Mammary epithelial cell (primary cell): ENCODE measurements at places on chromosomes 6 and 20. TPM values are rescaled to one million over a fixed set of nuclear protein-coding genes. Genes with fewer than 3 reads are reported as not detected.

VSTM2L gene
- 3.0 TPM for total RNA-seq

GPLD1 gene
- 0.33 TPM for total RNA-seq

DNA sequence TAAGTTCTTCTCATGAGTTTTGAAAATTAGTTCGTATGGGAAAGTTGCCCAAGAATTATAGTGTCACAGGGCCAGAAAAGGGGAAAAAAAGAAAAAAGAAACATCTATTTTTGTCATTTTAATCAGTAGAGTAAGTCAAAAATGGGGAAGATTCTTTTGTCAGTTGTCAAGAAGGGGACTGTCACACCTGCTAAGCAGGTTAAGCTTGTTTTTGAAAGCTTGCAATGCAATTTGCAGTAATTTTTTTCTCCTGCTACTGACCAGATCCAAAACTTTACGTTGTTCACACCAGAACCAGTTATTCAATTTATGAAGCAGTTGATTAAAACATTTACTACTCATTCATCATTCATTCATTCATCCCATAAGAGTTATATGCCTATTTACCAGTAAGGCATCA, 171.4 kb downstream of the SOX4 start:
- DNase-seq: no peak

DNA sequence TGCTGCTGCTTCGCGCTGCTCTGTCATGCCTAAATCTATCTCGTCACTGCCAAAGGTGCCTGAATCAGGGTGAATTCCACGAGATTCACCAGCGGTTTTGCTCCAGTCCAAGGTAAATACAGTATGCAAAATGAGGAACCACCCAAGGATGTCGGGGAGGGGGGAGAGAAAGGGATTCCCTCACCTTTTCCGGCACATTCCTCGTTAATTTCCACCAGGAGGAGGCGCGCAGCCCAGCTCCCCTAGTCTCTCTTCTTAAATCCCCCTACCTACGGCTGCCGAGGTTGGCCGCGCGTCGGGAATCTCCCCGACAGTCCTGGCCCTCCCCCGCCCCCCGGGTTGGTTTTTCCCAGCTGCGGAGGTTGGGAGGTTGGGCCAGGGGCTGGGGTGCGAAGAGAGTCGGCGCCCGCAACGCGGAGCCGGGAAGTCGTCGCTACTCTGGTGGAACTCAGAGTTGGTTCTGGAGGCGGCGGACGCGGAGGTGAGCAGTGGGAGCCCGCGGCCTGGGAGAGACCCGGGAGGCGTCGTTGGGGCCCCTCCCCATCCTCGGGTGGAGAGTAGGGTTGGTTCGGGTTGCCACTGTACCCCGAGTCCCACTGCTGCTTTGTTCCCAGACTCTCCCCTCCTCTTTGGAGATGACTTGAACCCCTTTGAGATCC, at the start of gene TPBG:
TSS of gene TPBG (plus strand) at position 390 of the 659 bp plus-strand sequence. CDS start 1,145 bp downstream, outside the sequence.
- peak; percentile 88 for DNase-seq

ABCC10 gene
- 35.0 and 39.9 TPM in 2 replicates for total RNA-seq

- DNase-seq: no peak
Observed at GRCh38 chr6:76631622-76632021, 559.2 kb upstream of the IMPG1 start.

DNA sequence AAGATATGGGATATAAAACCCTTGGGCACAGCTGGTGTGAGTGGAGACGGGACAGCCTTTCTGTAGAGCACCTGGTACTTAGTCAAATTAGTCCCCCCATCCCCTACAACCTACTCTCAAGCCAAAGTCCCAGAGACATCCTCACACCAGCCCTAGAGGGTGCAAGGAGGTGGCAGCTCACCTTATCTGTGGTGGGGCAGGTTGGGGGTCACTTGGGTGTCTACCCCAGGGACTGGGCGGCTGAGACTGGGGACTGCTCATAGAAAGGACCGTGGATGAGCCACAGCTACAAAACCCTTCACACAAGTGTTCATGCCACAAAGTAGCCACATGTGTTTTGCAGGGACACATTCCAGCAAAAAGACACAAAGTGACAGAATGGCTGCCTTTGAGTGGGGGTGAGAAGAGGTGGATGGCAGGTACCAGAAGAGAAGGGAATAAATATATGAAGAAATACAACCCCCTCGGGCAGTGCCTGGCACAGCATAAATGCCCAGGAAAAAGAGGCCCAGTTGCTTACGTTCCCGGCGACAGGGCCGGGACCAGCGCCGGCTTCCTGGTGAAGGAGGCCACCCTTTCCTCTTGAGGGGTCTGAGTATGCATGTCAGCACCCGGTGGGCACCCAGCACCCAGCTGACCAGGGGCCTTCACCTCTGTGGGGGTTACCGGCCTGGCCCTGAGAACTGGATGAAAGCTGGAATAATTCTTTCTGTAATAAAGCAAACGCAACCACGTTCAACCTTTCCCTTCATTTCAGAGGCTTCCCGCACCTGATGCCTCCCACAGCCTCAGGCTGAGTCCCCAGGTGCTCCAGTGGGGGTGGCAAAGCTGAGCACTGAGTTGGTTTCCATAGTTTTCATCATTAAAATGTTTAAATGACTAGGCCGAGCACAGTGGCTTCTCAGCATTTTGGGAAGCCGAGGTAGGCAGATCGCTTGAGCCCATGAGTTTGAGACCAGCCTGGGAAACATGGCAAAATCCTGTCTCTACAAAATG, 14.4 kb upstream of the CEBPB start:
- DNase-seq: no peak

IRF4 gene
- total RNA-seq: not detected

DNA sequence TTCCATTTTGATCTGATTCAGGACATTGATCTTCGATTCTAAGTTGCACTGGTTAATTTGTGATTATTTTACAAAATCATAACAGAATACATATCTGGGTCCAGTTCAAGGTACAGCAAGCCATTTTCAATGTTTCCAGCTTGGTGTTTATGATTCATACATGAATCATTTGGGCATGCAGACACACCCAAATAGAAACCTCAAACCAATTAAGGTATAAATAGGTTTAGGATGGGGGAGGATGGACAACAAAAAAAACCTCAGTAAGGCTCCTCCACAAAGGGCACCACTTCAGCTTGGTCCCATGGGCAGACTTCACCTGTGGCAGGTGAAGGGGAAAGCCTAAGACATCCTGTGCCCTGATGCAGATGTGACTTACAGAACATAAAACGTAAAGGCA, 192.7 kb downstream of the KHDC1L start:
- peak; percentile 84 for DNase-seq

DNA sequence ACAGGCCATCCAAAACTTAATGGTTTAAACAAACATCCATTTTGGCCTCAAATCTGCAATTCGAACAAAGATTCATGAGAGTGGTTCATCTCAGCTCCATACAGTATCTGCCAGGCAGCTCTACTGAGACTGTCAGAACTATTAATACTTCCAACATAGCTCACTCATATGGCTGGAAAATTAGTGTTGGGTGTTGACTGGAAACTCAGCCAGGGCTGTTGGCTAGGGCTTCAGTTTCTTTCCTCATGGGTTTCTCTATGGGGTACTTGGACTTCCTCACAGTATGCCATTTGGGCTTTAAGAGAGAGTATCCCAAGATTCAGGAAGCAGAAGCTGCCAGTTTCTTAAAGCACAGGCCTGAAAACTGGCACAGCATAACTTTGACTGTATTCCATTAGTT, 240.3 kb downstream of the TPBG start:
- no peak for DNase-seq

VGLL2 gene
- not detected in 2 replicates for total RNA-seq

DNA sequence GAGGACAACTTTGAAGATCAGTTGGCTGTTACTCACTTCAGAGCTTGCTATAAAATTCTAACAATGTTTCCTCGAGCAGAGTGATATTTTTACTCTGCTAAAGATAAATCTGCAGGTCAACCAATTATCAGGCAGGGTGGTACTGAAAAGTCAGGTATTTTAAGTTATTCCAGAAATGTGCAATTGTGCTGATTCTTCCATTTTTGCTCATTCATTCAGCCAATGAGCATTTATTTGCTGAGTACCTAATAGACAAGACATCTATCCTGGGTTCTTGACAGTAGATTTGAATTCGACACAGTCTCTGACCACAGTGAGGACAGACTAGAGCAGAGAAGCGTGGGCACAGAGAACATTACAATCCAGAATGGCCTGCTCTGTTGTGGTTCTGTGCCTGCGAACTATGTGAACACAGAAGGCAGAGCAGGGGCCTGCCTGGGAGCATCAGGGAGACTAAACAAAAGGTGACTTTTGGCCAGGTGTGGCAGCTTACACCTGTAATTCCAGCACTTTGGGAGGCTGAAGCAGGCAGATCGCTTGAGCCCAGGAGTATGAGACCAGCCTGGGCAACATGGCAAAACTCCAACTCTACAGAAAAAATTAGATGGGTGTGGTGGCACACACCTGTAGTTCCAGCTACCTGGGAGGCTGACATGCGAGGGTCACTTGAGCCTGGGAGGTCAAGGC, 14.8 kb downstream of the TPMT start:
- DNase-seq: no peak

COL20A1 gene
- total RNA-seq: not detected in 2 replicates

HMGCLL1 gene
- total RNA-seq: not detected in 2 replicates

ALDH8A1 gene
- total RNA-seq: 0.19 and 0.28 TPM in 2 replicates

DNA sequence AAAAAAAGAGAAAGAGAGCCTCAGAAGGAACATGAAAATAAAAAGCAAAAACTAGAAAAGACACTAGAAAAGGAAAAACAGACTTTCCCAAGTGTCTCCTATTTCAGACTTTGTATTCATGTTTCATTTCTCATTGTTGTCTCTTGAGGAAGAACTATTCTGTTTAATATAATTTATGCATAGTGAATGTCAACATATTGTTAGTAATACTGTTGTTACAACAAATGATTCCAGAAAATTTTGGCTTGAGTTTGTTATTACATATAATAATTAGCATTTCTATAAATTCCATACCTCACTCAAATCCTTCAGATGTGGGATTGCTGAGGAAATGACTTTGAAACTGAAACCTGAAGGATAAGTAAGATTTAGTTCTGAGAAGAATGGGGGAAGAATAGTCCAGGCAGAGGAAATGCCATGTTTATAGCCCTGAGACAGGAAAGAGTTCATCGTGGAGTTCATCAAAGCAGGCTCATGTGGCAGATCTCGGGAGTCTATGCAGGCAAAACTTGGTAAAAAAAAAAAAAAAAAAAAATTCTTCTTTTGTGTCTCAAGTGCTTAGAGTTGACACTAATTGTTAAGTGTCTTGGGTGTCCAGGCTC, 53.1 kb upstream of the EIF2S2 start:
- no peak for DNase-seq

NKX2-4 gene
- total RNA-seq: not detected

ITPA gene
- total RNA-seq: 68.7 and 71.9 TPM in 2 replicates

GRCh38 chr6:143187238-143187923, 126.7 kb downstream of the AIG1 start:
- peak; percentile 20 for DNase-seq

RBPJL gene
- not detected in 2 replicates for total RNA-seq

DNA sequence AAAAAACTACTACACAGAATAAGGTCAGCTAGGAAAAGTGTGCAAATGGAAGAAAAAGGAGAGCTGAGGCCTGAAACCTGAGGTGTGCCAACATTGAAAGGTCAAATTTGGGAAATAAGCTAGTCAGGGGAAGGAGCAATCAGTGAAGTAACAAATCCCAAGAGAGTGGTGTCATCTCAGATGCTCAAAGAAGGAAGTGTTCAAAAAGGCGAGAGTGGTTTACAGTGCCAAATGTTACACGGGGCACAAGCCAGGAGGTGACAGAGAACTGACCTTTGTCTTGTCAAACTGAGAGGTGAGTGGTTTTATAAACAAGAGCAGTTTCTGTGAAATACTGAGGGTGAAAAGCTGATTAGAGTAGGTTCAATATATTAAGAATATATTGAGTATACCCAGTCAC, 83.0 kb upstream of the TCF21 start:
- DNase-seq: no peak

STK4 gene
- total RNA-seq: 30.7 TPM

DNA sequence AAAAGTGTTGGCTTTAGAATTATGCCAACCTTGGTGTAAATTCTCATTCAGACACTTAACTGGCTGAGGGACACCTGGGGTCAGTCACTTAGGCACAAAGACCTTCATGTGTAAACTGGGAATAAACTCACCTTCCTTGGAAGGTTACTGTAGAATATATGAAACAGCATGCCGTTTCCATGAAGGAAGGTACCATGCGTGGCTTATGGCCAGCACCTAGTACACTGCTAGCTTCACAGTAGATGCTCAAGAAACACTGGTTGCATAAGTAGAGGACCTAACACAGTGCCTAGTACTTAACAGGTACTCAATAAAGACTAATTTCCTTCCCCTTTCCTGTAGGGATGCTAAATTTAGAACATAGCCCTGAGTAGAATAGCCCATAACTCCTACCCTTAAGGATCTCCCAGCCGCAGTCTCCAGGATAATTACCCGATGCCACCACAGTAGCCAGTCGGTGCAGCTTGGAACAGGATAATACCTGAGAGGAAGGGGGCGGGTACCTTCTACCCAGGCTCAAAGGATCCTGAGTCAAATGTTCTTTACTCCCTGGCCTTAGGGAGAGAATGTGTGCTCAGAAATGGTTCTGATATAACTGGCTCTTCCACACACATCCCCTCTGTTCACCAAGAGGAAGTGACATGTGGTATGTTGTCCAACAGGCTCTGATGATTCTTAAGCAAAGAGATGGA, 3.6 kb downstream of the BCL2L1 start:
- DNase-seq: peak; percentile 85

COL11A2 gene
- total RNA-seq: 0.45 and 0.64 TPM in 2 replicates

GRCh38 chr20:38144598-38144973, 20.5 kb downstream of the TGM2 start:
- no peak for DNase-seq

TRIM31 gene
- not detected for total RNA-seq

SIRPB2 gene
- total RNA-seq: 0.33 TPM

DNA sequence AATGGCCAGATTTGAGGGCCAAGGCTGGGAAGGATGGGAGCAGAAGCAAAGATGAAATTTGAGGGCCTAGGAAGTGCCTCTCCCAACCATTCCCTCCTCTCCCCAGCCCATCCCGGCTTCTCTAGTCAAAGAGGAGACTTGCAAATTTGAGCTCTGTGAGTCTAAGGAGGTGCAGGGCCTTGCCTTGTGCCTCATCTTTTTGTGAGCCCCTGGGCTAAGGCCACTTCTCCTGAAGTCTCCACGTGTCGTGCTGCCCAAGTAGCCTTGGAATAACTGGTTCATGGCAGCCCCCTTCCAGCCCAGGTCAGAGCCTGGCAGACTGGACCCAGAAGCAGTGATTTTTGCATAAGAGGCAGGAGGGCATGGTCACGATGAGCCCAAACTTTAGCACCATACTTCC, 6.7 kb downstream of the PTGIS start:
- no peak for DNase-seq

DNA sequence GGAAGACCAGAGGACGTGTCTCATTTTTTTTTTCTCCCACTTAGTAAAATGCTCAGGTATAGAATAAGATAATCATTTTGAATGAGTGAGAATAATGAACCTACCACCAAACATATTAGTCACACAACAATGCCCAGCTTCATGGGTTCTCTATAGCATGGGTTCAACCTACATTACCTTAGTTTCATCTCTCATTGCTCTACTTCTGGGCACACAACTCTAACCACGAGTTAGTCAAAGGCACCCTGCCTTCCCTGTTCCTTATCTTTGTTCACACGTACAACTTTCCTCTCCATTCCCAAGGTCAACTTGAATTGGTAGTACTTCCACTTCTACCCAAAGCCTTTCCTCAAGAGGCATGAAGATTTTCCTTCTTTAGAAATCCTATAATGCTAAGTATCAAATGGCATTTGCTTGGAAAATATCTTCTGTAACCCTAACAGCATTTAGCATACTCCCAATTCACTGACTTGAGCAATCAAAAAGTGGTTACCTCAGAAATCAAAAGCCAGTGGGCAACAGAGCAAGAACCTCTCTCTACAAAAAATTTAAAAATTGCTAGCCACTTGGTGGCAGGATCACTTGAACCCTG, 20.9 kb downstream of the DEK start:
- no peak for DNase-seq

- peak; percentile 20 for DNase-seq
Observed at GRCh38 chr6:6315660-6316059, 4.8 kb downstream of the F13A1 start.

- DNase-seq: no peak
Observed at GRCh38 chr6:109821428-109821827, 130.3 kb downstream of the FIG4 start.

CSTF1 gene
- total RNA-seq: 25.8 and 33.4 TPM in 2 replicates
